ENCODE measurements at places on chromosomes 6 and 20.

GRCh38 chr20:1388741-1389483 is 3.9 kb downstream of the FKBP1A start:
- no peak for DNase-seq

GRCh38 chr6:33869826-33870423 is 66.1 kb upstream of the MLN start:
- no peak for DNase-seq

DNA sequence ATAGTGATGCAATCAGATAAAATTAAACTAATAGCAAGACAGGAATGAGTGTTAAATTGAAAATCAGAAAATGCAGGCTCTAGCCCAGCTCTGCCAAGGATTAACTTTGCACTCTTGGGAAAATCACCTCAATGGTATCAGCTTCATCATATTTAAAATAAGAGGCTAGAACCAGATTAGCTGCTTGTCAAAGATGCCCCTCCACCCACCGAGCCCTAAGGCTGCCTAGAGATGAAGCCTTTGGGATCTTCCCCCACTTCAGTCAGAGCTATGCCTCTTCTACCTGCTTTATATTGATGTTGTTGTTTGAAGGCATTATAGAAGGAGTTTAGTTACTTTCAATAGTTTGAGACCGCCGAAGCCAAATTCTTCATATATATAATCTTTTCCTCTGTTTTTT is 47.4 kb downstream of the HDDC2 start:
- no peak for DNase-seq

GRCh38 chr20:12156252-12156651 is 238.6 kb downstream of the BTBD3 start:
- no peak for DNase-seq

DNA sequence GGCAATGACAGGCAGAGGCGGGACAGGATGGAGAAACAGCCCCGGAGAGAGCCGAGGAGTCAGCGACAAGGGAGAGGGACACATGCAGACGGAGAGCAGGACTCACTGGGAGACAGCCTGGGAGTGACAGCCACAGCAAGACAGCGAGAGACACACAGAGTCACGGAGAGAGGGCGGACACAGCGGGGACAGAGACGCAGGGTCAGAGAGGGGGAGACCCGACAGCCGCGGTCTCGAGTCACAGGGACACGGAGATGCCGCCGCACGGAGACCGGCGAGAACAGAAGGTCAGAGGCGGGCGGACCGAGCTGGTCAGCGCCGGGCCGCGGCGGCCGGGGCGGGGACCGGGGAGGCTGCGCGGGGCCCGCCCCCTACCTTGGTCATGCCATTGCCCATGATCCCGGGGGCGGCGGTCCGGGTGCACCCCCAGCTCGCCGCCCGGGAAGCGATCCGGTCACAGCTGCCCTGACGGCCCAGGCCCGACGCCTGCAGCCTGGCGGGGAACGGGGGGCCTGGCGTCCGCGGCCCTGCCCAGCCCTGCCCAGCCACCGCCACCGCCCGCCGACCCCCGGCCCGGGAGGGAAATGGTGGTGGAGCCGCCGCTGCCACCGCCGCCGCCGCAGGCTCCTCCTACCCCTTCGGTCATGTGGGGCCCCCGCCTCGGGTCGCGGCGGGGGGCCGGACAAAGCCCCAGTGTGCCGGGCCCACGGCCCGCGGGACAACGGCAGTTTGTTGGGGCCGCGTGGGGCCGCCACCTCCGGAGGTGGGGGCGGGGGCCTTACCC is at the start of the genes DUSP15 and TTLL9:
TSS of gene DUSP15 (minus strand) at position 586 of the 784 bp plus-strand sequence. CDS start at position 396, 190 bp downstream.
TSS of gene TTLL9 (plus strand) at position 693 of the 784 bp plus-strand sequence. CDS start 493 bp downstream, outside the sequence.
- peak; percentile 23 for DNase-seq

GRCh38 chr6:90233994-90234393 is 62.6 kb downstream of the BACH2 start:
- DNase-seq = no peak

DNA sequence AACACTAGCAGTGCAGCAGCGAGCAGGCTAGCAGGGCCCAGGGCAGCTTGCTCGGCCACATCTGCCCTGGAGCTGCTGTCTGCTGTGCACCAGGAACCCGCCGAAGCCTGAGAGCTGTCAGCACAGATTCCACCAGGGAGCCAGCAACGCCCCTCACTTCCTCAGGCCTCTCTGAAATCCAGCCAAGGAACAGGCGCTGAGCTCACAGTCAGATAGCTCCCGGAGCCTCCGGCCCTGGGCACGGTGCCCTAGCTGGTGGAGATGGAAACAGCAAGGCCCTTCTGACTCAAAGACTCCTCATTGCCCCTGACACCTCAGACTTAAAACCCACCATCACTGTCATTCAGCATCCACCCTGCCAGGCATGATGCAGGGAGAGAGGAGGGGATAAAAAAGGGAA is 839.4 kb downstream of the MAFB start:
- peak; percentile 93 for DNase-seq

GRCh38 chr6:31149827-31150447 is 7.7 kb downstream of the CCHCR1 start:
- DNase-seq = no peak

- DNase-seq = no peak
Measured at GRCh38 chr6:145863988-145864616, 49.5 kb upstream of the FBXO30 start.

DNA sequence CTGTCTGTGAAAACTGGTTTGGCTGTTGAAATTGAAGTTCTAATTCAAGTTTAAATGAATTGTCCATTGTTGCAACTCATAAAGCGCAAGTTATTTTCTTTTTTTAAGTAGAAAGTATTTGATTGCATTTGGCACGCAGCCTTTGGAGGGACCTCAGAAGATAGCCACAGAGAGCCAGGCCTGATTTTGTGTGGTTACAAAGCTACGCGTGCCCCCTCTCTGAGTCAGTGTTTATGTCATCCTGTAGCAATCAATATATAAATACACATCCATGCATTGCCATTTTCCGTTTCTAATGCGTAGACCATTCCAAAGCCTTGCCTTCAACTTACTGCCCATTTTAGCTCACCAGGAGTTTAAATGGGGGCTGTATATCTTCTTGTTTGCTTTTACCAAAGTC is 173.2 kb downstream of the TMEM242 start:
- peak; percentile 94 for DNase-seq

DNA sequence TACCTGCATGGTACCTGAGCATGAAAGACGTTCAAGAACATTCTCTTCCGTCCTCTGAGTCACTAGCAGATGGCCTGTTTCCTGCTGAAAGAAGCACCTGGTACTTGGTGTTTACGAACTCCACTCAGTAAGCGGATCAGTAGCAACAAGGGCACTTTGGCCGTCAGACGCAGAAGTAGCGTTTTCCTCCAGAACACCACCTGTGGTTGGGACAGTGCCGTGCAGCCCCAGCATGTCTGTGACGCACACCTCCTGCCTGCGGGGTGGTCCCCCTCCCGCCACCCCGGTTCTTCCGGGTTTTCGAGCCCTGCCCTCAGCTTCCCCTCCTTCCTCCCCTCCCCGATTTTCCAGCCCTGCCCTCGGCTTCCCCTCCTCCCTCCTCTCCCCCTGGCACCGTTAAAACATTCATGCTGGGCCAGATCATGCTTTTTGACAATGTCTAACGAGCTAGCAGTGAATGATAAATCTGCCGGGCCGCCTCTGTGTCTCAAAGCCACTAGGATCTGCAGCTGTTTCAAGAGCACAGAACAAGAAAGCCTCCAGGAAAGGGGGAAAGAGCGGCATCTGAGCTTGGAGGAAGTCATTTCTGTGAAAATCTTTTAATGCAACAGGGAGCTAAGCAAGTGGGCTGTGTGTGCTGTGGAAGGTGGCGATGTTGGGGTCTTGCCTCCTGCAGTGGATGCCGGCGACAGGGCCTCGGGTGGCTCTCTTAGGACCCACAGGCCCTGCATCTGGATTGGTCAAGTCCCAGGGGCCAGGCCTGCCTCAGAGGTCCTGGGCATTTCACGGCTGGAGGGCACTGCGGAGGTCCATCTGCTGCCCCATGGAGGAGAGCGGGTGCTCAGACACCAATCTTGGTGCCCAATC is 207.9 kb downstream of the ERMARD start:
- no peak for DNase-seq

- DNase-seq = no peak
Measured at GRCh38 chr6:165649166-165650137, 13.6 kb downstream of the PDE10A start.

DNA sequence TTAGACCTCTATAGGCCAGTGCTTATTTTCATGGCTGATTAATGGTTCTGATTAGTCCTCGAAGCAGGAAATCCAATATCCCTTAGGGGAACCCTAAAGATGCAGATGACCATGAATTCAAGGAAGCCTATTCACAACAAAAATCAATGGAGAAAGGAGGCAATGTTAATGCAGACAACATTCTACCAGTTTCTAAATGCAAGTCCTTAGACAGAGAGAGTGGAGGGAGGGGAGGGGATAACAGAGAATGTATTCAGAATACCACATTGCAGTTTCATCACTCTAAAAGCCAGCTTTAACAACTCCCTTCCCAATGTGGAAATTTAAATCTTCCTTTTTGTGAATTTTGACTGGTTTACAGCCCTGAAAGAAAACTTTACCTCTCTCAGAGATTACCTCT is 87.1 kb upstream of the POU3F2 start:
- DNase-seq = no peak

DNA sequence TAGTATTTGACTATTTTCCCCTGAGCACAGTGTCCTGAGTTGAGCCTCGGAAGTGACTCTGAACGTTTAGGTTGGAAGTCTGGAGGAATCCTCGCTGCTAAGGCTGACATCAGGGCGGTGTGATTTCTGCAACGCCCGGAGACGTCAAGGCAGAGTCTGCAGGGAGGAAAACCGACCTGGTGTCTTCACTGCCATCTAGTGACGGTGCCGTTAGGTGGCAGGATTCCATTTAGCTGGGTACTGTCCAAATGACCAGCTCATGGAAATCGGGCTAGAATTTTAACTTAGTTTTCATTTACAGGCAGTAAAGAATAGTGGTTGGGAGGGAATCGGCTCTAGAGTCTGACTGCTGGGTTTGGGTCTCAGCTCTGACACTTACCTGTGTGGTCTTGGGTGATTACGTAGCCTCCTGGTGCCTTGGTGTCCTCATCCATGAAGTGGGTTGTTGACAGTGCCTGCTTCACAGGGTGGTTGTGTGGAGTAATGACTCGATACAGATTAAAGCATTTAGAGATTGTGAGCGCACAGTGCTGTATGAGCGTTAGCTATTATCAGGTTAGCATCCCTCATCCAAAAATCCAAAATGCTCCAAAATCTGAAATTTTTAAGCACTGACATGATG is 35.0 kb downstream of the FOXF2 start:
- DNase-seq = peak; percentile 72

DNA sequence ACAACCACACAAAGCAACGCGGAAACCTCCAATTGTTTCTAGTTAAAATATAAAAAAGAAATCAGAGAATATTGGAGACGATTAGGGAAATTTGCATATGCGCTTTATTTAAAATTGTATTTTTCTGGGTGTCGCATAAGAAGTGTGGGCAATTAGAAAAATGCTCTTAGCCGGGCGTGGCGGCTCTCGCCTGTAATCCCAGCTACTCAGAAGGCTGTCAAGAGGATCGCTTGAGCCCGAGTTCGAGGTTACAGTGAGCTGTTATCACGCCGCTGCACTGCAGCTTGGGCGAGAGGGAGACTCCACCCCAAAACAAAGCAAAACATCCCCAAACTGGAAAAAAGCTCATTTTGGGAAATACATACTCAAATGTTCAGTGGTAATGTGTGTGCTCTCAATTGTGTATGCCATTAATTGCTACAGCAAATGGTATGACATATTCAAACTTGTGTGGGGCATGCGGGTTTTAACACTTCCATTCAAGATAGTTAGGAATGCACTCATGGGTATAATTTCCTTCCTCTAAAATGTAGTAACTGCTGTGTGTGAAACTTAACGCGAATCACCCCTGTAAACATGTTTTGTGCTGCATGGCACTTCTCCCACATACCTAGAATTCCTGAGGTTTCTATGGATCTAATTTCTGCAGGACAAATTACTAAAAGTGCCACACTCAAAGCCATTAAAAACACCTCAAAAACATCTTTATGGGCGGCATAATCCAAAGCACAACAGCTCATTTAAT is 54.7 kb upstream of the HFE start:
- DNase-seq = peak; percentile 66

DNA sequence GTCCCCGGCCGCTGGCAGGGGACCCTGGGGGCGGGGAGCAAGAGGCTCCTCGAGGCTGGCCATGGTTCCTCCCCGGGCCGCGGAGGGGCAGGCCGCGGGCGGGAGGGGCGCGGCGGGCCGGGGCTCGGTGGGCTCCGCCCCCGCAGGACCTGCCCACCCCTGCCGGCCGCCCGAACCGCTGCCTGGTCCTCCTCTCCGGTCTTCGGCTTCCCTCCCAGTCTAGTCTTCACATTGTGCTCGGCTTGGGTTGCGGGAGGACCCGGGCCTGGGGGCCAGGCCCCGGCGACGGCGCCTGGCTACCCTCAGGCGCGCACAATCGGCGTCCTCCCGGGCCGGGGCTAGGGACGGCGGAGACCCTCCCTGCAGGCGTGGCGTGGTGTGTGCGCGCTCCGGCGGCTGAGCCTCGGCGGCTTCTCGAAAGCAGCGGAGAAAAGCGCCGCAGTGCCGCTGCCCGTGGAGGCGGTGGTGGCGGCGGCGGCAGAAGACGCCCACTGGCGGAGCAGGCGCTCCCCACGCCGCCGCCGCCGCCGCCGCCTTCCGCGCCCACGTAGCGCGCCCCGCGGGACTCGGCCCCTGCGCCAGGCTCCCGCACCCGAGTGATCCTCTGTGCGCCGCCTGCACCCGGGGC is at the start of gene PDE10A:
TSS of gene PDE10A (minus strand) at position 493 of the 628 bp plus-strand sequence. CDS start at position 63, 430 bp downstream.
- DNase-seq = no peak

- no peak for DNase-seq
Measured at GRCh38 chr20:4431446-4431845, 290.3 kb upstream of the PRND start.

DNA sequence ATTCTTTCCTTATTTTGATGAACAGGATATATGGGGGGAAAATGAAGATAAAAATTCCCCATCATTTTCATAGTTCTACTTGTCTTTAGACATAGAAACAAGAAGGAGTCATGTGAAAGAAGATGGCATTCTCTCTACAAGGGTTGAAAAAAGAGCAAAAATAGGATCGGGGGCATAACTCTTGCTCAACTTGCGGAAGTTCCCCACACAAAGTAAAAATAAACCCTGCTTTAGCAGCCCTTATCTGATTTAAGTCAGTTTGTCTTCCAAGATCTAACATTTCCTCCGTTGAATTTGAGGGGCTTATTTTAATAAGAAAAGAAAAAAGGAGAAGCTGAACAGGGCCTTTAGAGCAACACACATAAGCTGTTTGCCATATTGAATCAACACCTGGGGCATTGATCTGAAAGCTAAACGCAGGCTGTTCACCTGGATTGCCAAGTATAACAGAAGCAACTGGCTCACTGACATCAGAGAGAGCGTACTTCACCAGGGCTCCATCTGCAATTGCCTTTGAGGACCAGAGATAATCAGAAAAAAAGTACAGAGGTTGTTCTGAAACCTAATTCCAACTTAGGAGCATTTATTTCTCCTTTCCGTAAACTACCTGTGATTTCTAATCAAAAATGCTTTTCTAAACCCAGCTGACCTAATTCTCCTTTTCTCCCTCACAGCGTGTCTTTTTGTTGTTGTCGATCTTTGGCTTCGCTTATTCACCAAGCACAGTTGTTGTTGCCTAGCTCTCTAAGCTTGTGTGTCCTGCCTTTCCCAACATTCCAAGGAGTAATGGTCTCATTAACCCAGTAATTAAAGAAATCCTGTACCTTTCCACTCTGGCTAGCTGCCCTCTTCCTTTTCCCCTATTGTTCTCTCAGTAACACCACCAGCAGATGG is 568.0 kb downstream of the KIF16B start:
- no peak for DNase-seq

Data from ELR (cell line).